Osteoblast (primary cell): ENCODE measurements at places on chromosomes 5 and 9. TPM values are rescaled to one million over a fixed set of nuclear protein-coding genes. Genes with fewer than 3 reads are reported as not detected.
A peak's percentile ranks its signal among the peaks of the same experiment; 100 is the strongest.

The CER1 gene
- not detected in 2 replicates for total RNA-seq

The KCTD16 gene
- 1.5 and 3.6 TPM in 2 replicates for total RNA-seq

GRCh38 chr5:149961957-149962409 lies 1.4 kb downstream of the SLC26A2 start:
- H3K27me3 ChIP-seq: no peaks in the 10 kb centered on the region
- no peaks in the 10 kb centered on the region for H3K36me3 ChIP-seq
- peak; percentile 93 for DNase-seq
- no peak overlapping the region for H3K27ac ChIP-seq
- no peak overlapping the region for H3K4me3 ChIP-seq

GRCh38 chr9:137128862-137129455 lies 10.0 kb upstream of the GRIN1 start:
- H3K4me1 ChIP-seq: peaks cover 15% of the 10 kb centered on the region
- no peaks in the 10 kb centered on the region for H3K27me3 ChIP-seq
- H3K27ac ChIP-seq: peak overlapping the region; percentile 51
- H3K4me3 ChIP-seq: peak overlapping the region; percentile 78
- DNase-seq: peak; percentile 73

DNA sequence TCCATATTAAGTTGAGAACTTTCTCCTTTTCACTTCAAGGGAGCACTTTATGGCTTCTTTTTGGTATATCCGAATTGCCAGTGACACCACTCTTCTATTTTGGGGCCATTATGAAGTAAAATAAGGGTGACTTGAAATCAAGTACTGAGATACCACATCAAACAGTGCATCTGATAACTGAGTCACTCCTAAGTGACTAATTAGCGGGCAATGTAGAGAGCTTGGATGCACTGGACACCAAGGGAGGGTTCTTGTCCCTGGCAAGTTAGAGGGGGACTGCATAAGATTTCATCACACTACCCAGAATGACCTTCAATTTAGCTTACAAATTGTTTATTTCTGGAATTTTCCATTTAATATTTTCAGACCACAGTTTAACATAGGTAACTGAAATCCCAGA lies 813.9 kb upstream of the CDH10 start:
- no peaks in the 10 kb centered on the region for H3K36me3 ChIP-seq
- H3K27me3 ChIP-seq: no peaks in the 10 kb centered on the region
- H3K4me3 ChIP-seq: no peak overlapping the region
- no peak overlapping the region for H3K27ac ChIP-seq
- no peak for DNase-seq

DNA sequence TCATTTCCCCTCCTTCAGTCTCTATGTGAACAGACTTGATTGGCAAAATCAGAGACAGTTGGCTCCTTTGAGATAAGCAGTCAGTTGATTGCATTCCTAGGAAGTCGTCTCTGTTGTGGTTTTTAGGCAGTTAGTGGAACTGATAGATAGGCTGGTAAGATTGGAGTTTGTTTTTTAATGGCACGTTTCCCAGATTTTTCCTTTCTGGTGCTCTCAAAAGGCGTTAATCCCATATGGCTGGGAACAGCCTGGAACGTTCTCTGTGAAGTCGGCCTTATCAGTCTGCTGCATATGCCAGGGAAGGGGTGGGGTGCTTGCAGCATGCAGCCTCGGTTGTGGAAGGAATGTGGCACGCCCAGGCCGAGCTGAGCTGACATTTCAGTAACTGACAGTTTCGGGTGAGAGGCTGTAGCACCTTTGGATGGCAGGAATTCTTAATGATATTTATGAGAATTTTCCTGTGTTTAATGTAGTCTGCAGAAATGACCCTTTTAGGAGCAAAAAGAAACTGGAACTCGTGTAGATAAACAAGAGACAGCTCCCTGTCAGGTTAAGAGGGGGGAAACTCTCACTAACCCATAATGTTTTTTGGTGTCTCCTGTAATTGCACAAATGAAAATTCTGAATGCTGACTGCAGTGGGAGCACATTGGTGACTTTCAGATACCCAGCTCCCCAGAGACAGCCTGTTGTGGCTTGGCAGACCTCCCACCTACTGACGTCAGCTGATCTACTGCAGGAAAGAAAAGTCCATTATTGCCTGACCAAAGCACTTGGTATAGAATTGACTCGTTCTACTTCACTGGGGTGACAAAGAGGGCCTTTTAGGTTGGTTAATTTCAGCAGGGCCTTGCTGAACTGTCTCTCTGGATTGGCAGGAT lies 6.3 kb downstream of the SPTAN1 start:
- peaks cover 9% of the 10 kb centered on the region for H3K36me3 ChIP-seq
- peak; percentile 89 for DNase-seq
- peaks cover 55% of the 10 kb centered on the region for H3K4me1 ChIP-seq
- no peaks in the 10 kb centered on the region for H3K27me3 ChIP-seq
- H3K27ac ChIP-seq: peak overlapping the region; percentile 84
